H9 (cell line): ENCODE measurements at places on chromosomes 11 and 22. TPM values are rescaled to one million over a fixed set of nuclear protein-coding genes. Genes with fewer than 3 reads are reported as not detected.

The CRYBA4 gene
- 0.37 and 0.52 TPM in 2 replicates for total RNA-seq

The PYGM gene
- 3.6 TPM in 2 replicates for total RNA-seq

The ZNF70 gene
- 3.2 and 3.5 TPM in 2 replicates for total RNA-seq

The AKIP1 gene
- total RNA-seq, result 21.0 and 22.3 TPM in 2 replicates

The MS4A6E gene
- not detected in 2 replicates for total RNA-seq

The TMEM191B gene
- 1.4 and 4.7 TPM in 2 replicates for total RNA-seq

The OR5P2 gene
- not detected in 2 replicates for total RNA-seq

The B4GALNT4 gene
- 101 and 105 TPM in 2 replicates for total RNA-seq

The RIMBP3B gene
- 0.39 and 0.77 TPM in 2 replicates for total RNA-seq

The RAG2 gene
- not detected in 2 replicates for total RNA-seq

The OR8G1 gene
- total RNA-seq, result not detected in 2 replicates

The NUP160 gene
- total RNA-seq, result 82.6 and 86.1 TPM in 2 replicates

The MISFA gene
- total RNA-seq, result 2.8 and 3.7 TPM in 2 replicates

The UBQLN3 gene
- not detected in 2 replicates for total RNA-seq

The DTX4 gene
- 13.0 and 13.9 TPM in 2 replicates for total RNA-seq

The OR52B4 gene
- not detected in 2 replicates for total RNA-seq

The ROBO4 gene
- not detected in 2 replicates for total RNA-seq

The MTFP1 gene
- total RNA-seq, result 46.8 and 56.8 TPM in 2 replicates

The CABP4 gene
- 0.09 TPM in 1 of 2 replicates, not detected in the other for total RNA-seq

The DEFB131B gene
- total RNA-seq, result not detected in 2 replicates

The GCAT gene
- total RNA-seq, result 26.9 and 28.8 TPM in 2 replicates

The SMTNL1 gene
- total RNA-seq, result 0.18 TPM in 1 of 2 replicates, not detected in the other

The ARVCF gene
- 40.7 and 41.1 TPM in 2 replicates for total RNA-seq

The DEUP1 gene
- total RNA-seq, result 0.22 TPM in 1 of 2 replicates, not detected in the other

The CLMP gene
- 11.8 and 13.8 TPM in 2 replicates for total RNA-seq

The DUSP8 gene
- 3.2 and 4.4 TPM in 2 replicates for total RNA-seq

The ENTHD1 gene
- not detected in 2 replicates for total RNA-seq

The TTC28 gene
- total RNA-seq, result 12.6 and 13.6 TPM in 2 replicates

The HBE1 gene
- total RNA-seq, result not detected in 2 replicates

The ANKK1 gene
- 0.11 and 0.20 TPM in 2 replicates for total RNA-seq

The CDKN1C gene
- 15.4 and 17.8 TPM in 2 replicates for total RNA-seq

The SEC14L2 gene
- 8.2 and 8.5 TPM in 2 replicates for total RNA-seq

The TMEM86A gene
- total RNA-seq, result 2.3 and 3.0 TPM in 2 replicates

The CHADL gene
- total RNA-seq, result 1.3 and 1.6 TPM in 2 replicates

The TRPM5 gene
- total RNA-seq, result 0.09 TPM in 1 of 2 replicates, not detected in the other

The C11orf97 gene
- total RNA-seq, result not detected in 2 replicates

The FGF4 gene
- 0.59 and 0.68 TPM in 2 replicates for total RNA-seq

The XPNPEP3 gene
- 17.1 and 18.3 TPM in 2 replicates for total RNA-seq

The NXPE2 gene
- total RNA-seq, result 0.11 TPM in 1 of 2 replicates, not detected in the other

The SPI1 gene
- total RNA-seq, result not detected in 2 replicates

The JAML gene
- 0.35 and 0.48 TPM in 2 replicates for total RNA-seq

The CNTN5 gene
- not detected in 2 replicates for total RNA-seq

The BIK gene
- 6.8 and 8.3 TPM in 2 replicates for total RNA-seq

The SLC6A5 gene
- total RNA-seq, result not detected in 2 replicates

The UBQLNL gene
- total RNA-seq, result not detected in 2 replicates

The MMP11 gene
- 4.9 and 5.3 TPM in 2 replicates for total RNA-seq

The FXYD6 gene
- total RNA-seq, result 16.3 and 18.3 TPM in 2 replicates

The YAP1 gene
- 124 TPM in 2 replicates for total RNA-seq

The ST14 gene
- 22.4 and 22.9 TPM in 2 replicates for total RNA-seq
